ENCODE measurements at places on chromosomes 6 and 20. TPM values are rescaled to one million over a fixed set of nuclear protein-coding genes. Genes with fewer than 3 reads are reported as not detected.

DNA sequence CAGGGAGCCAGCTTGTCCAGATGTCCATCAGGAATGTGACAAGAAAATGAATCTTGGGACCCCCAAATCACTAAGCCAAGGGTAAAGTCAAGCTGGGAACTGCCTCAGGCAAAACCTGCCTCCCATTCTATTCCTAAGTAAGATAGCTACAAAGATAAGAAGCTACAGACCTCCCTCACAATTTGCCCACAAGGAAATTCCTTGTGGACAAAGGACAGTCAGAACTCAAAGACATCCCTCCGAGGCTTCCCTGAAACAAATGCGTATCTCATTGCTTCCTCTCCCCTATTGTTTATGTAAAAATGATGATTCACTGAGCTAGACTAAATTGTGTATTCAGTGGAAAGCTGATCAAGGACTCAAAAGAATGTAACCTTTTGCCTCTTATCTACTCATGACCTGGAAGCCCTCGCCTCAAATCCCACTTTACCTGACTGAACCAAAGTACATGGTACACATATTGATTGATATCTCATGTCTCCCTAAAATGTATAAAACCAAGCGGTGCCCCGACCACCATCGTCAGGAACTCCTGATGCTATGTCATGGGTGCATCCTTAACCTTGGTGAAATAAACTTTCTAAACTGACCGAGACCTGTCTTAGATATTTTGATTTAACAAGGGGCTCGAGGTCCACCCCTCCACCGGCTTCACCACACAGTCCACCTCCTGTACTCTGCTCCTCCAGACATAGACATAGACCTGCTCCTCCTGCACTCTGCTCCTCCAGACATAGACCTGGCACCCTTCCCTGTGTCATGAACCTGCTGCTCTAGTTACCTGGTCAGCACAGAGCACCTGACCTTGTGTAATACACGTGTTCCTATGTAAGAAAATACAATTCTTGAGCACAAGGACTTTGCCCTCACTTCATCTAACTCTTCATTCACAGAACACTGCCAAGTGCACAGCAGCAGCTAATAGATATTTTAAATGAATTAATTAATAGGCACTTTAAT is 81.4 kb downstream of the WDR27 start:
- no peak for DNase-seq

DNA sequence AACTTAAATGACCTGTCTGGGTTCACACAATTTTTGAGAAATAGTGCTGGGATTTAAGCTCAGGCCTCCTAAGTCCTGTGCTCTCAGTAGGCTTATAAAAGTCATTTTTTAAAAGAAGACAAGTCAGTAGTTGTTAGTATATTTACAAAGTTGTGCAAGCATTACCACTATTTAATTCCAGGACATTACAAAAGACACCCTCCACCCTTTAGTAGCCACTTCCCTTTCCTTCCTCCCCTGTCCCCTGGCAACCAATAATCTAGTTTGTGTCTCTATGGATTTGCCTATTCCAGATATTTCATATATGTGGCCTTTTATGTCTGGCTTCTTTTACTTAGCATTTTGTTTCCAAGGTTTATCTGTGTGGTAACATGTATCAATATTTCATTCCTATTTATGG is 37.6 kb downstream of the HMGN3 start:
- DNase-seq: no peak

DNA sequence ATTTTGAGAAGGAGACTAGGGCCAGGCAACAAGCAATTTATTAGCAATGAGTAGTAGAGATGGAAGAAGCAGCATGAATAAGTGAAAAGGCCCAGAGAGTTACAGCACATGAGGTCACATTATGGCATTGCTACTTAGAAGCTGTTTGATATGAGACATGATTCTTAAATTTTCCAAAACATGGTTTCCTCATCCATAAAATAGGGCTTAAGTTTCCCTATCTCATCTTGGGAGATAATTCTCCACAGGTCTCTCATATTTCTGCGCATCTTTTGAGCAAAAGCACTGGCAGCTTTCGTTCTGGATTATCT is 656.1 kb downstream of the EPHA7 start:
- no peak for DNase-seq

Gene WTAP
- 91.8 TPM for total RNA-seq

Gene NMBR
- total RNA-seq: not detected

Gene GNAS-AS1
- 2.5 TPM for total RNA-seq

Gene SPATS1
- not detected for total RNA-seq

DNA sequence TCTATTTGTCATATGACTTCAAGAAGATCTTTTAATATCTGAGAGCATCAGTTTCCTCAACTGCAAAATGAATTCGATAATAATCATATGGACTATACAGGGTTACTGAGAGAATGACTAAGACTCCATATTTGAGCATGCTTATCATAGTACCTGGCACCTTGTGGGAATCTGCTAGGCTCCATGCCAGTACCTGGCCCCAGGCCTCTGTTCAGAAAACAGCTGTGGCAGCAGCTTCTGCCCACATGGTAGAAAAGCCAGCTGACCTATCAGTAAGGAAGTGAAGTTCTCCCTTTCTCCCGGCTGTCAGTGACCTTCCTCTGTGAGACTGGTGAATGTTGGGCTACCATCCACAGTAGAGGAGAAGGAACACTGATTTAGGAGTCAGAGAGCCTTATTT is 574.9 kb upstream of the CHD6 start:
- no peak for DNase-seq

Gene SOBP
- total RNA-seq: 19.2 TPM

DNA sequence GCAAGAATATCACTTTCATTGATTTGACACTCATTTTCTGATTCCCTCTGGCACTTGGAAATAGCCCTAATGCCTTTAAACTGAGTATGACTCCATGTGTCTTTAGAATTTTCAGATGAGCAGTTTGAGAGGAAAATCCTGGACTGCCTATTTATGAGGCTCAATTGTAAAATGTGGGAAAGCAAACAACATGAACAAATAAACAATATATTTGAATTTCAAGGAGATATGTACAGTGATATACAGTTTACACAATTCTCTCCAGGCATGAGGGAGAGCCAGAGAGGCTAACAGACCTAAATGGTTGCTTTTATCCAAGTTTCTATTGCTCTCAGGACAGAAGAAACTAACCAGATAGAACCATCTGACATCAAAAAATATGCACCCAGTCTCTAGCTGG is 748.2 kb upstream of the NRSN1 start:
- no peak for DNase-seq

- peak; percentile 13 for DNase-seq
These were observed 751.5 kb downstream of the EPHA7 start for GRCh38 chr6:92667843-92668242.

Gene HCRTR2
- total RNA-seq: not detected

Gene LGSN
- total RNA-seq: not detected

Gene COL9A1
- total RNA-seq: 4.2 TPM

GRCh38 chr6:41690541-41691330 is 44.7 kb downstream of the TFEB start:
- no peak for DNase-seq

- DNase-seq: no peak
These were observed 190.1 kb downstream of the CDH4 start for GRCh38 chr20:61442075-61442670.

DNA sequence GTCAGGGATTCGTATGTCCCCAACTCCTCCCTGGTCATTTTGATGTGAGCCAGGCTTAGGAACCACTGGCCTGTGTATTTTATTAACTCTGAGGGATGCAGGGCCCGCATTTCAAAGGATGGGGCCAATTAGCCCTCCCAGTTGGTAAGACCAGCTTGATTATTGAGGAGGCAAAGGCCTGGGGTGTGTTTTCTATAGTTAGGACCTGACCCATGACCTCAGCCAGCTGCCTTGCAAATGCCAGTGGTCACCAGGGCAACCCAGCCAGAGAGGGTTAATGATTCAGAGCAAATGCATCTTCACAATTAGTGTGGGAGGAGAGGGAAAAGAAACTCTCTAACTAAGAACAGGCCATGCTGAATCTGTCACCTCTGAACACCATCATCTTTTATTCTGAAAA is 835.4 kb downstream of the MAFB start:
- no peak for DNase-seq

Gene MYB
- total RNA-seq: 1.3 TPM

DNA sequence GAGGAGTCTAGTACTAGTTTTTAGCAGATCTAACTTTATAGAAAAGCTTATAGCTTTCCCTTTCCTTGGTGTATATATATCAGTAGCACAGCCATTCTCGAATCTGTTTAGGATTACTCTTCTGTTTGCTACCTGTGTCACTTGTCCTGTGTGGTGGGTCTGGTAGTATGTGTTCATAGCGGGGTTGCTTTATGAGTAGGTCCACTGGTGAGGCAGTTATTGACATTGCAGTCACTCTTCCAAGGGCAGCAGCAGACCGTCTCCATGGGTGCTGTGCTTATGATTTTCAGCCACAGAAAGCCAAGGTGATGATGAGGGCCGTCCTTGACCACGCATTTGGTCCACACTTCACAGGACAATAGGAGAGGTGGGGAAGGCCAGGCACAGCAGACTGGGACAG is 171.5 kb downstream of the CDKAL1 start:
- no peak for DNase-seq

- DNase-seq: no peak
These were observed 5.4 kb upstream of the CCN5 start for GRCh38 chr20:44709797-44710196.

Gene EPPIN
- not detected for total RNA-seq

Gene HLA-DPA1
- 15.6 TPM for total RNA-seq

- no peak for DNase-seq
These were observed 19.6 kb downstream of the SERPINB6 start for GRCh38 chr6:2951728-2952127.

DNA sequence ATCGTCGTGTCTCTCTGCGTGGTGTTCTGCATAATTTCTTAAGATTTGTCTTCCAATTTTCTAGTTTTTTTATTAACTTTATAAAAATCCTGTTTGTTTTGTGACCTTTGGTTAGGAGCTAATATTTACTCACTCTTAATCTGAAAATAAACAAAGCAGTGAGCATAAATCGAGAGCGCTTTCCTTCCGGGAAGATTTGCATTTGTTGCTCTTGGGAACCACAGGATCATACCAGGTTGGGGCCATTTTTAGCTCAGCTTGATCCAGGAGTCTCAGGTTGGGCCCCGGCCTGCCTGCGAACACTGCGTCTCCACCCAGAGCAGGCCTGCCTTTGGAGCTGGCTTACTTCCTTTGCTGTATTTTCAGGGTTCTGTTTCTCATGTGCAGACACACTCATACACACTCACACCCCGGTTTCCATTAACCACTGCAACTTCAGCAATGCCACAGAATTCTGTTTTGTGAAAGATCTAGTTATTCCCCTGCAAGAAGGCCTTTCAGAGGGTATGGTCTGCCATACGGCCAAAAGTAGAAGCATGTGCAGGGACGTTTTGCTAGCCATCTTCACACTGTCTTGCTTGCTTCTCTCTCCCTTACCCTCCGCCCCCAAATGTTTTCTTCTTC is 17.3 kb downstream of the BPHL start:
- DNase-seq: no peak

DNA sequence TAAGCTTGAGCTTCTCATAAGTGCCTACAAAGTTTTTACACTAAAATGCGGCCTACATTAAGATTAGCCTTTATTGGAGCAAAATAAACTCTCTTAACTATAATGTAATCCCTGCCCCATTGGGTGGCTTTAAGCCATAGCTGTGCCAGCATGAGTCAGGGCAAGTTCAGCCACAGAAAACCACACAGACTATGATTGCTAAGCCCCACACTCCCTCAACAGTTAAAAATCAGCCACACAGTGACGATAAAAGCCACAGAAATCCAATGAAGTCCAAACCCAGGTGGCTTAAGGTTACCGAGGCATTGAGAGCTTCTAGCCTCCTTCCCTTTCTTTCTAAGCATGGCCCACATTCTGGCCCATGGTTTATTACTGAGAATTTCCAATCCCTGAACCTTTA is 61.6 kb downstream of the GRM1 start:
- DNase-seq: no peak

- no peak for DNase-seq
These were observed 26.5 kb upstream of the SH3BGRL2 start for GRCh38 chr6:79604583-79605037.

DNA sequence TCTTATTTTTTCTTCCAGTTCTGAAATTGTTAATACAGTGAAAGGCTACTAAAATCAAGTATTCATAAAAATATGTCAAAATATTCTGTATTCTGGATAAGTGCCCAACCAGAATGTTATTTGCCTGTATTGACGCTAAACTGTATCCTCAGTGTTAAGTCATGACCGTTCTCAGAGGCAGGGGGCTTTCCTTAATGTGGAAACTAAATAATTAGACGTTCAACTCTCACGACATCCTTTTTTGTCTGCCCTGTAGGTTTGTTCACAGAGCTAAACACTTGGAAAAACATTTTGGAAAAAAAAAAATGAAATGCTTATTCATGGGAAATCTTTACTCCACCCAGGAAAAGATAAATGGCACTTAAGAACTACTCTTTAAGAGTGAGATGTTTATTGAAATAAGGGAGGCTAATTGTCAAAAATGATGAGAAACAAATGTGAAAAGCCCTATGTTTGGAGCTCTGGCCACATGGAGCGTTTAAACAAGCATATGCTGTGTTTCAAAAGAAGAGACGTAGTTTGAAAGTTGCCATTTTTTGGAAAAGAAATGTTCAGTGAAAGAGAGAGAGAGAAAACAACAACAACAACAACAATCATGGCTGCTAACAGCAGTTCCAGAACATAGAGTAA is 453.1 kb upstream of the MARCKS start:
- DNase-seq: peak; percentile 29

GRCh38 chr20:63525971-63526370 is 5.4 kb downstream of the PPDPF start:
- DNase-seq: no peak

GRCh38 chr20:46549188-46549972 is 1.1 kb downstream of the OCSTAMP start:
- no peak for DNase-seq

DNA sequence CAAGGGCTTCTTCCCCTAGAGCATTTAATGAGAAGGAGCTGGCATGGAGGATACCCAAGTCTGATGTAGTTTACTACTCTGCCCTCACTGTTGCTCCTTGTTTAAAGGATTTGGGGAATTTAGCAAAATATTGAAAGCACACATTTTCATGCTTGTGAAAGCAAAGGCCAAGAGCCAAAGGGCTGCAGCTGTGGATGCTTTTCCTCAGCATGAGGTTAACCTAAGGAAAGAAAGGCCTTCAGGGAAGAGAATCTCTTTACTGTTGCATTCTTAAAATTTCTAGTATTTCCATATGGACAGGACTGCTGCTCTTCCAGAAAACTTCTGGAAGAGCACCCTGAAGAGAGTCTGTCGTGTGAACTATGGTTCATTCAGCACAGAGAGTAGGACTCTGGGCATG is 45.9 kb upstream of the SASH1 start:
- peak; percentile 64 for DNase-seq

GRCh38 chr6:98308564-98308963 is 525.8 kb upstream of the POU3F2 start:
- DNase-seq: no peak

- DNase-seq: no peak
These were observed 113.7 kb downstream of the FAM217A start for GRCh38 chr6:3965071-3965718.

GRCh38 chr20:63409066-63409833 is 48.1 kb upstream of the CHRNA4 start:
- DNase-seq: no peak

GRCh38 chr20:10596710-10597121 is 77.1 kb downstream of the JAG1 start:
- no peak for DNase-seq

GRCh38 chr20:25054096-25054820 is 3.7 kb downstream of the ACSS1 start:
- no peak for DNase-seq
